ENCODE measurements at places on chromosomes 13 and 19. TPM values are rescaled to one million over a fixed set of nuclear protein-coding genes. Genes with fewer than 3 reads are reported as not detected.

The MBD3L2 gene
- total RNA-seq, result not detected

DNA sequence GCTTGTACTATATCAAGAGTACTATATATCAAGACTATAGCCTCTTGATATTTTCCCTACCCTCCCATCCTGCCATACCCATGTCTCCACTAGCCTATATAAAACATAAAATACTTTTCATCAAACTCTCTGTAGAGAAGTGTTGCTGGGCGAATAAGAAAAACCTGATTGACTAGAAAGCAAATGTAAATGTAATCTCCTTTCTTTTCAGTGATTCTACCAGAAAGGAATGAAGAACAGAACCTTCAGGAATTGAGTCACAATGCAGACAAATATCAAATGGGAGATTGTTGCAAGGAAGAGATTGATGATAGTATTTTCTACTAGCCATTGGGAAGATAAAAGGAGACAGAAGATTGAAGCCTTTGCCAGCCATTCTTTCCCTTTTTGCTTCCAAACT is 89.2 kb downstream of the KCNRG start:
- no peak for DNase-seq

The OR7A5 gene
- not detected for total RNA-seq

The CTXN1 gene
- total RNA-seq, result 11.1 TPM

The SOX1 gene
- 3.4 TPM for total RNA-seq

- DNase-seq, result peak; percentile 20
Observed at GRCh38 chr19:28294395-28294794, 918.6 kb downstream of the UQCRFS1 start.

The PTGIR gene
- total RNA-seq, result not detected

GRCh38 chr13:40192452-40192851 is 474.0 kb downstream of the FOXO1 start:
- no peak for DNase-seq

- DNase-seq, result no peak
Observed at GRCh38 chr13:78054157-78054556, 135.5 kb upstream of the EDNRB start.

The ZNF497 gene
- total RNA-seq, result 0.98 TPM

- no peak for DNase-seq
Observed at GRCh38 chr13:113495494-113496210, 5.1 kb upstream of the DCUN1D2 start.

DNA sequence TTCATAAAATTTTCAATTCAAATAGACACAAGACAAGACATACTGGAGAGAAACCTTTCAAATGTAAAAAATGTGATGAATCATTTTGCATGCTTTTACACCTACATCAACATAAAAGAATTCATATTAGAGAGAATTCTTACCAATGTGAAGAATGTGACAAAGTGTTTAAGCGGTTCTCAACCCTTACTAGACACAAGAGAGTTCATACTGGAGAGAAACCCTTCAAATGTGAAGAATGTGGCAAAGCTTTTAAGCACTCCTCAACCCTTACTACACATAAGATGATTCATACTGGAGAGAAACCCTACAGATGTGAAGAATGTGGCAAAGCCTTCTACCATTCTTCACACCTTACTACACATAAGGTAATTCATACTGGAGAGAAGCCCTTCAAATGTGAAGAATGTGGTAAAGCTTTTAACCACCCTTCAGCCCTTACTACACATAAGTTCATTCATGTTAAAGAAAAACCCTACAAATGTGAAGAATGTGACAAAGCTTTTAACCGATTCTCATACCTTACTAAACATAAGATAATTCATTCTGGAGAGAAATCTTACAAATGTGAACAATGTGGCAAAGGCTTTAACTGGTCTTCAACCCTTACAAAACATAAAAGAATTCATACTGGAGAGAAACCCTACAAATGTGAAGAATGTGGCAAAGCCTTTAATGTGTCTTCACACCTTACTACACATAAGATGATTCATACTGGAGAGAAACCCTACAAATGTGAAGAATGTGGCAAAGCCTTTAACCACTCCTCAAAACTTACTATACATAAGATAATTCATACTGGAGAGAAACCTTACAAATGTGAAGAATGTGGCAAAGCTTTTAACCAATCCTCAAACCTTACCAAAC is 24.6 kb upstream of the ZNF431 start:
- no peak for DNase-seq

GRCh38 chr19:17946965-17947784 is 14.4 kb downstream of the CCDC124 start:
- DNase-seq, result no peak

GRCh38 chr19:47509973-47510372 is 4.9 kb downstream of the NAPA start:
- DNase-seq, result no peak
